Aorta (tissue), 5 donors: ENCODE measurements at places on chromosomes 12 and 14. TPM values are rescaled to one million over a fixed set of nuclear protein-coding genes. Genes with fewer than 3 reads are reported as not detected.

DNA sequence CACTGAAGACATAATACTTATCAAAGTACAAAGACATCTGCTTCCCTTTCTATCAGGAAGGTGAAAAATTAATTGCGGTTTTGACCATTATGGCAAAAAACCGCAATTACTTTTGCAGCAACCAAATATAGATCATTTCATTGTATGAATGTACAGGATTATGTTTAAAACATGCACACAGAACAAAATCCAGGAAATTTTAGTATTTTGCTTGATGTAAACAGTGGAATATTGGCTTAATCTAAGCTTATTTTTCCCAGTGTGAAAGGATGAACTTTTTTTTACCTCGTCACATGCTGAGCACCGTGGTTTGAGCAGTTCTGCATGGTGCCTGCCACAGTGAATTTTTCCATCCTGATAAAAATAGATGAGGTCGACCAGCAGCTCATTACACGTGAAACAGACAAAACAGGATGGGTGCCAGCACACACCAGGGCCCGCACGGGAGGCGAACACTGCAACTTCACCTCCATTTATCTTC, 121.2 kb downstream of the PRICKLE1 start:
- DNase-seq, result no peak

DNA sequence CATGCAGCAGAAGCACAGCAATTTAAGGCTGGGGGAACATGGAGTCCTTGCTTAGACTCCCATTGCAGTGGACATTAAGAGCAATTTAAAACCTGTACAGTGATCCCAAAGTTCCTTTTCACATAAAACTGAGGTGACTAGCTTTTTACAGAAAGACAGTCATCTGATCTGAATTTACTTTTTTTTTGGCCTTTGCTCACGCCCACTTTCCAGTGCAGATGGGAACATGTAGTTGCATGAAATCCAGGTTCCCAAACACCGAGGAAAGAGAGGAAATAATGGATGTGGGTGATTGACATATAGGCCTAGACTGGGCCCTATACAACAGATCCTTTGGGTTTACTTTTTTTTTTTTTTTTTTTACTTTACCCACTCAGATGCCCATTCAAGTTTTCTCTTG, 126.4 kb upstream of the PTPRB start:
- no peak for DNase-seq

- no peak for DNase-seq
Measured at GRCh38 chr12:127209318-127209717, 1057.7 kb upstream of the TMEM132C start.

GRCh38 chr12:110688446-110689280, at the start of gene HVCN1:
HVCN1 (minus strand) TSS chr12:110689115; CDS start chr12:110683245, 5,870 bp downstream.
- DNase-seq, result peak; percentile 85

Gene GPR84
- 1.9 TPM for total RNA-seq
